T-helper 17 cell (primary cell): ENCODE measurements at places on chromosomes 2 and 18.

DNA sequence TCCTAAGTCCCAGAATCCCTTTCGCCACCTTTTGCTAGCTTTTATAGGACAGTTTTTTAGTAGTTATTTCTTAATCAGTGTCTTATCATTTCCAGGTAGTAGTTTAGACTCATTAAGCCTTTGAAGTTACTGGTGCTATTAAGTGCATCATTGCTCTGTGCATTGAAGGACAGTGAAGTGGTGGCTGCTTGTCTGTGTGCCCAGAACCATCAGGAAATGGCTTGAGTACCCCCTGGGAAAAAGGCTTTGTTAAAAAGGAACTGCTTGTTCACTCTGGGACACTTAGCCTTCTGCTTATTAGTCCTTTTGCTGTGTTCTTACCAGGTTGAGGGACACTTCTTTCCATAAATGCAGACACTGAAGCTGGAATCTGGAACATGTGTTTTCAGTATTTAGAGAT lies 30.0 kb downstream of the DTNA start:
- no peaks in the 10 kb centered on the region for H3K36me3 ChIP-seq
- no peaks in the 10 kb centered on the region for H3K4me1 ChIP-seq
- H3K27me3 ChIP-seq, result peaks cover 7% of the 10 kb centered on the region
- H3K4me3 ChIP-seq, result no peak overlapping the region
- no peak for DNase-seq

DNA sequence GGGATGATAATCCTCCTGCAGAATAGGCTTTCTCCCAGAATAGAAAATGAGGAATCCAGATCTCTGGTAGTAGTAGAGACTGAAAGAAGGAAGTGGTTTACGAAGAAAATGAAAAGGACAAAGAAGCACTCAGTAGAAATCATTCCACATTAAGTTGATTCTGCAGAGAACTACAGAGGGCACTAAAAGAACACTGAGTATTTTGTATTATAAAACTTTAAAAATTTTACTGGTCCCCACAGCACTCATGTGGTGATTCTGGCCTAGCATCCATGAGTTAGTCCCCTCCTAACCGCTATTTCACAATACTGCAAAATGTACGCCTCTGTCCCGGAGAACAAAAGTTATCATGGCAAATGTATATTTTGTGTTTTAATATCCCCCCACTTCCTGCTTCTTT lies 42.9 kb upstream of the SLC35F5 start:
- peaks cover 4% of the 10 kb centered on the region for H3K27me3 ChIP-seq
- H3K4me1 ChIP-seq, result peaks cover 7% of the 10 kb centered on the region
- peaks cover 2% of the 10 kb centered on the region for H3K36me3 ChIP-seq
- no peak overlapping the region for H3K27ac ChIP-seq
- DNase-seq, result no peak

DNA sequence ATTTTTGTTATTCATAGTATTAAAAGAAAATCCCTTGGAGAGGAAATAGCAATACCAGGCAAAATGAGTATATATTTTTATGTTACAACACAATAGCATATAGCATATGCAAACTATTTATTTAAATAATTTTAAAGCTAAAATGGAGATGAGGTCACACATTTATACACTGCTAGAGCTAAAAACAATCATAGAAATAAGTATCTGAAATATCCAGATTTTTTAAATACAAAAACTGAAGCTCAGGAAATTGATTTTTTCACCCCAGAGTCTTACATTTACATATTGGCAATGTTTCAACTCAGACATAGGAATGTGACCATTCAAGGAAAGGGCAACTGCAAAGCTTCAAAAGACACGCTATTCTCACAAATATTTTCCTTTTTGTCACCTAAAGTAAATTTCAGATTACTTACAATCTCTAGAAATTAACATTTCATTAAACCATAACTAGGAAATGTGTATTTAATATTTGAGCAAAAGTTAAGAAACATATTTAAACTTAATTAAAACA lies 8.9 kb downstream of the TFPI start:
- no peak for DNase-seq
- H3K27ac ChIP-seq, result no peak overlapping the region
- no peaks in the 10 kb centered on the region for H3K4me1 ChIP-seq

- no peaks in the 10 kb centered on the region for H3K27me3 ChIP-seq
- no peaks in the 10 kb centered on the region for H3K36me3 ChIP-seq
- no peak overlapping the region for H3K4me3 ChIP-seq
- H3K4me1 ChIP-seq, result no peaks in the 10 kb centered on the region
- no peak overlapping the region for H3K27ac ChIP-seq
Observed at GRCh38 chr2:56232912-56233311, 49.1 kb downstream of the CCDC85A start.

DNA sequence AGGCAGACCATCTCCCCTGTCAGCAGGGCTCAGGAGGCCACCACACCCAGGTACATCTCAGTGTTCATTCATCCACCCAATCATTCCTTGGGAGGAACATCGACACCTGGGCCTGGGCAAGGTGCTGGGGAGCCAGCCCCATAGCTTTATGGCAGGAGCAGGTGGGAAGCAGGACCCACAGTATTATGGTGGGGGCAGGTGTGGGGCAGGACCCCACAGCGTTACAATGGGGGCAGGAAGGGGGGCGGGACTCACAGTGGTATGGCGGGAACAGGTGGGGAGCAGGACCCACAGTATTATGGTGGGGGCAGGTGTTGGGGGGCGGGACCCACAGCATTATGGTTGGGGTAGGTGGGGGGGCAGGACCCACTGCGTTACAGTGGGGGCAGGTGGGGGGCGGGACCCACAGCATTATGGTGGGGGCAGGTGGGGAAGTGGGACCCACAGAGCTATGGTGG lies 128.9 kb upstream of the HS6ST1 start:
- no peaks in the 10 kb centered on the region for H3K4me1 ChIP-seq
- H3K27ac ChIP-seq, result no peak overlapping the region
- no peak for DNase-seq
- H3K27me3 ChIP-seq, result peaks cover 10% of the 10 kb centered on the region

DNA sequence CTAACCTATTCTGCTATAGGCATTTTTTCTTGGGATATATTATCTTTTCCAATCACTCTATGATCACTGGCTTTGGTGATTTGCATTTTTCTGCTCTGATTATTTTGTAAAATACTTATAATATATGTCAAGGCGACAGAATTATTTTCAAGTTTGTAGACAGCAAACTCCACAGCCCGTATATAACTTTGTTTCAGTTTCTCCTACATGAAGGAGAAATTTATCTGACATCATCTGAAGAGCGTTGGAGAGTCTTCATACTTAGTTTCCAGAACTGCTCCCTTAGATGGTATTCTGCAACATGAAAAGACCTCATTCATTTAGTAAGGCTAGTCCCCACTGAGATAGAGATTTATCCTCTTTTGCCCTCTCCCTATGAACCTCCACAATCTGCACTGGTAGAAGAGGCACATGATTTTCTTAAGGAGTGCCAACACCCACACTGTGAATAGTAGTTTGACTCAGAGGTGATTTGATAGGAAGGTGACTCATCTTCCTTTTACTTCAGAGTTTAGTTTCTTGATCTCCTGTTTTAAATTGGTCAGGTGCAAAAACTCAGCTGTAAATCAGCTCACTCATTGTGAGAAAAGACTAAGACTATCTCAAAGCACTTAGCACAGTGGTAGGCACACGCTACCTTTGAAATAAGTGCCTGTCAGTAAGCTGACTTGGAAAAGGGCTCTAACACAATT lies 1848.6 kb upstream of the CELF4 start:
- no peak overlapping the region for H3K27ac ChIP-seq
- no peak for DNase-seq
- H3K36me3 ChIP-seq, result no peaks in the 10 kb centered on the region

DNA sequence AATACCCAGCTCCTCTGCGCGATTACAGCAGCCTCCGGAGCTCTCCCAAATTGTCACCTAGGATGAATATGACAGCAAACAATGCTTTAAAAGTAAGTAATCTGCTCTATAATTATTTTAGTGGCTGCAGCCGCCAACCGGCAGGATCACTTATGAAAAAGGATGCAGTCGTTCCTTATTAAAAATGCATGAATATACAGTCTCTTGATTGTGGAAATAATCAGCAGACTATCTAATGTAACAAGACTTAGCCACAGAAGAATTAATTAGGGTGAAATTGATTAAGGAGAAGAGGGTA lies 71.8 kb upstream of the STPG4 start:
- H3K4me3 ChIP-seq, result no peak overlapping the region
- H3K27me3 ChIP-seq, result peaks cover 9% of the 10 kb centered on the region
- DNase-seq, result no peak
- H3K36me3 ChIP-seq, result no peaks in the 10 kb centered on the region
- no peaks in the 10 kb centered on the region for H3K4me1 ChIP-seq

DNA sequence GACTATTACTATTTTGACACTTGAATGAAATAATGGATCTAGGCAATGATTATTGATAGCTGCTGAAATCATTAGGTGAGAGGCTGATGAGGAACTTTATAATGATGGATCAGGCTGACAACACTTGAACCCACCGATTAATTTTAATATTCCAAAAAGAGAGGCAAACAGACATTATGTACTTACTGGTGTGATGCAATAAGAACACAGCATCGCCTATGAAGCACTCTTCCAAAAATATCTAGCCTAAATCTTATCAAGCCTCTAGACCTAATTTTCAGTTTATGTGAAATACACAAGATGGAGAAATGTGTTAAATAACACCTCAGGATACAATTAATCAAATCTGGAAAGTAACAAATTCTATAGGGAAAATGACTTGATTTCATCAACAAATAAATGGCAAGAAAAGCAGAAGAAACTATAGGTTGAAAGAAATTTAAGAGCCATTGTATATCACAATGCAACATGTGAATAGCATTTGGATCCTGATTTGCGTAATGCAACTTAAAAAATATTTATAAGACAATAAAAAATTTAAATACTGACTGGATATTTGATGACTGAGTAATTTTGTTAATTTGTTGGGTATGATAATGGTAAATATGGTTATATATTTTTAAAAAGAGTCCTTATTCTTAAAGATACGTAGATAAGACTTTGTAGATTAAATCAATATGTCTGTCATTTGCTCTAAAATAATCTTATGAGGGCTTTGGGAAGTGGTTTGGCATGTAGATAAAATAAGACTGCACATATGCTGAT lies 17.2 kb upstream of the SSB start:
- peaks cover 14% of the 10 kb centered on the region for H3K27me3 ChIP-seq
- no peak overlapping the region for H3K27ac ChIP-seq

DNA sequence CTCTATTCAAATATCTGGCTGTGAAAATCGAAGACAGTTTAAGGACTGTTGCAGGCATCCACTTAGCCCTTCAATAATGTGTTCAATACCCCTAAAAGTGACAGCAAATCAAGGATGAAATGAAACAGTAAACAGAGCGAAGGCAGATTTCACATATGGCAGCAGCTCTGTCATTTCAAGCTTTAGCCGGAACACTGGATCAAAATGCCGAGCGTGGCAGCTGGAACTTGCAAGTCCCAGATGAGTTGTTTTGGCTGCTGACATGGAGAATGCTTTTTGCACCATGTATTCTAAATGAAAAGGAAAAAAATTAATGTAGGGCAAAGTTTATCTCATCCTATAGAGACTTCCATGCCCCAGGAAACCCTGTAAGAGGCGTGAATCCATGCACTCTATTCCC lies 18.0 kb downstream of the LRRC30 start:
- no peak overlapping the region for H3K27ac ChIP-seq
- no peak for DNase-seq
- H3K36me3 ChIP-seq, result no peaks in the 10 kb centered on the region
- no peaks in the 10 kb centered on the region for H3K4me1 ChIP-seq
- H3K27me3 ChIP-seq, result no peaks in the 10 kb centered on the region

GRCh38 chr2:25651782-25652455 lies 21.5 kb downstream of the DTNB start:
- no peak overlapping the region for H3K27ac ChIP-seq
- DNase-seq, result no peak
- H3K4me3 ChIP-seq, result no peak overlapping the region
- peaks cover 12% of the 10 kb centered on the region for H3K36me3 ChIP-seq

- H3K27ac ChIP-seq, result no peak overlapping the region
- no peak overlapping the region for H3K4me3 ChIP-seq
- no peak for DNase-seq
- no peaks in the 10 kb centered on the region for H3K4me1 ChIP-seq
- H3K36me3 ChIP-seq, result no peaks in the 10 kb centered on the region
Observed at GRCh38 chr2:40466332-40466906, 14.5 kb upstream of the SLC8A1 start.

DNA sequence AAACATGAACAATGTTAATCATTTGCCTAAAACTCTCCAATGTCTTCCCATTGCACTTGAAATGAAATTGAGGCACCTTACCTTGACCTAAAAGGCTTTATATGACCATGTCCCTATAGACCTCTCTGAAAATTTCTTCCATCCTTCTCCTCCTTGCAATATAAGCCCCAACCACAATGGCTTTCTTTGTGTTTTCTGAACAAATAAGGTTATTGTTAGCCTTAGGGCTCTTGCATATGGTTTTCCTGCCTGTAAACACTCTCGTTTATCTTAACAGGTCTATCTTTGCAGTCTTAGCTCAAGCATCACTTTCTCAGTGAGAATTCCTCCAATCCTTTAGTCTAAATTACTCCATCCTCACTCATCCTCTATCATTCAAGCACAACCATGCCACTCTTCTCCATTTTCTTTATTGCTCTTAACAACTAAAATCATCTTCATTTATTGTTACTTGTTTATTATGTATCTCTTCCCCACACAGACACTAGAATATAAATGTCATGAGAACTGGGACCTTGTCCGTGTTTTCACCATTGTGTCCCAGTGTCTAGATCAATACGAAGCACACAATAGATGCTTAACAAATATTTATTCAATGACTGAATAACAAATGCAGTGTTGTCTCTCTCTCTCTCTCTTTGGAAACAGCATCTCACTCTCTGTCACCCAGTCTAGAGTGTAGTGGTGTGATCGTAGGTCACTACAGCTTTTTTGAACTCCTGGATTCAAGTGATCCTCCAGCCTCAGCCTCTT lies 129.3 kb downstream of the RDH14 start:
- H3K36me3 ChIP-seq, result no peaks in the 10 kb centered on the region
- no peak for DNase-seq
- H3K27me3 ChIP-seq, result peaks cover 50% of the 10 kb centered on the region
- H3K4me3 ChIP-seq, result no peak overlapping the region
- H3K27ac ChIP-seq, result no peak overlapping the region

DNA sequence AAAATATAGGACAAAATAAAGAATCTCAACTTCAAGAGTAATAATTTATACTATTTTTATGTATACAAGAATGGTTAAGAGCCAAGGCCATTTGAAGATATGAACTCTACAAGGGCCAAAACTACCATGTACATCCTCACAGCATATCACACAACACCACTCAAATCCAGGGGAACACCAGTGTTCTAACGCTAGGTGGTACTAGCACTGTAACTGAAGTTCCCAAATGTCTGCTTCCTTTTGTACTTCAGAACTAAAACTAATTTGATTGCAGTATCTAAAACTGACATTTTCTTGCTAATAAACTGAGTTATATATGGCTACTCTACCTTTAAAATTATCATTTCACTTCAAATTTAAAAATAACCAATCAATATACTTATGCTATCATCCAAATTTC lies 47.0 kb downstream of the REV1 start:
- H3K4me1 ChIP-seq, result peaks cover 12% of the 10 kb centered on the region
- H3K27me3 ChIP-seq, result no peaks in the 10 kb centered on the region
- H3K4me3 ChIP-seq, result no peak overlapping the region
- H3K36me3 ChIP-seq, result peaks cover 5% of the 10 kb centered on the region

GRCh38 chr2:184760931-184761330 lies 162.6 kb downstream of the ZNF804A start:
- H3K27ac ChIP-seq, result no peak overlapping the region
- no peaks in the 10 kb centered on the region for H3K36me3 ChIP-seq
- no peaks in the 10 kb centered on the region for H3K27me3 ChIP-seq
- H3K4me1 ChIP-seq, result no peaks in the 10 kb centered on the region

GRCh38 chr2:133475610-133476009 lies 92.7 kb downstream of the NCKAP5 start:
- no peaks in the 10 kb centered on the region for H3K36me3 ChIP-seq
- H3K27ac ChIP-seq, result no peak overlapping the region
- no peak overlapping the region for H3K4me3 ChIP-seq
- no peak for DNase-seq
- no peaks in the 10 kb centered on the region for H3K4me1 ChIP-seq
